Endothelial cell (in vitro differentiated cells): ENCODE measurements at places on chromosomes 3 and 15.

GRCh38 chr15:74626752-74627692 lies 11.4 kb downstream of the CLK3 start:
- no peak for DNase-seq

GRCh38 chr15:73952913-73953750 lies 26.9 kb downstream of the LOXL1 start:
- DNase-seq: no peak

GRCh38 chr3:21745966-21746365 lies 5.0 kb downstream of the ZNF385D start:
- no peak for DNase-seq

DNA sequence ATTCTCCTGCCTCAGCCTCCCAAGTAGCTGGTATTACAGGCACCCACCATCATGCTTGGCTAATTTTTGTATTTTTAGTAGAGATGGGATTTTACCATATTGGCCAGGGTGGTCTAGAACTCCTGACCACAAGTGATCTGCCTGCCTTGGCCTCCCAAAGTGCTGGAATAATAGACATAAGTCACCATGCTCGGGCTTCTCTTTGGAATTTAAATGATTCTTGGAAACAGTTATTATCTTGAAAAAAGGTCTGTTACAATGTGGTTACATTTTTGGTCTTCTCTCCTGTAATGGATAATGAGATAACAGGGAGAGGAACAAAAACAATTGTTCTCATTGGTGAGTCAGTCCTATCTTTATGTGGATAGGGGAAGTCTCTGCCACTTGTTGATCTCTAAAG lies 59.8 kb upstream of the AADACL2 start:
- DNase-seq: no peak
